ENCODE measurements at places on chromosomes 2 and 18.

DNA sequence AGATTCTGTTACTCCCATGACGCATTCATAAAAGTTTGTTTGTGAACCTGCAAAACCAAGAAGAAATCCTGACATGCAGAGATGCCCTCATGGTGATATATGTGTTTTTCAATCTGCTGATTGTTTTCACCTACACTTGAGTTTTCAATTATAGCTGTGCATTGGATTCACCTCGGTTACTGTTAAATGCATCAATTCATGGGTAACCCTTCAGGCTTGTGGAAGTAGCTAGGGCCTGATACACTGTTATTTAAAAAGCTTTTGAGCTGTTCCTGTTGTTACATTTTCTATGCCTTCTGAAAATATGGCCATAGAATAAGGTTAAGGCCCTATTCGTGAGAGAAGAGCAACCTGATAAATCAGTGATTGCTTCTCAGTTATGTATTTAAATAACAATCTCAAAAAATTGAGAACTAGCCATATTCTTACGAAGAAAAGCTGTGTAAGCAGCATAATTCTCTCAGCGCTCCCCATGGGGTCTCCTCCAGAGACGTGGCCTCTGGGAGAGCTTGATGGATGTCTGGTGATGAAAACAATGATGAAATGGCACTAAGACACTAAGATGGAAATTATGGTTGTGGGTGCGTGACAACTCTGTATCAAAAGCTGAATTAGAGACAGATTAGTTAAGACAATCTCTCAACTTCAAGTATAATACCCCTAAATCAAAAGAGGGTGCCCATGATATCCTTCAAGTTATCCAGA lies 60.5 kb downstream of the RIT2 start:
- DNase-seq = no peak

- no peak for DNase-seq
These were observed 28.4 kb downstream of the DNAJC10 start for GRCh38 chr2:182744490-182744889.

DNA sequence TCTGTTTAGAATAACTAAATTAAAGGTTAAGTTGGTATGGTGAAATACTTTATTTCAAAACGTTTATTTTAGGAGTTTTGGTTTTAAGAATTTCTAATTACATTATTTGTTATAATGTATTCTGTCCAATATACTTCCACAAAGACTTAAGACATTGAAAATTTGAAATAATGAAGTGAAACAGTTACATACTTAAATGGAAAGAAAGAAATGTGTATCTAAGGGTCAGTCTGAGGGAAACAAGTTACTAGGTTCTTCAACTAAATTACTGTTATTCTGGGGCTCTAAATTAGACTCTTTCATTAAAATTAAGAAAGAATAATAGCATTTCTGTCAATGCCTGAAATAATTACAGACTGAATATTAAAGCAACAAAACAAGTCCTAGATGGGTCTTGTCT lies 7.7 kb downstream of the HTR2B start:
- DNase-seq = no peak

- no peak for DNase-seq
These were observed 54.8 kb downstream of the GBX2 start for GRCh38 chr2:236113425-236113824.

- no peak for DNase-seq
These were observed 5.9 kb downstream of the SLC30A3 start for GRCh38 chr2:27256855-27257454.

- no peak for DNase-seq
These were observed 366.9 kb downstream of the NYAP2 start for GRCh38 chr2:225766431-225766830.

DNA sequence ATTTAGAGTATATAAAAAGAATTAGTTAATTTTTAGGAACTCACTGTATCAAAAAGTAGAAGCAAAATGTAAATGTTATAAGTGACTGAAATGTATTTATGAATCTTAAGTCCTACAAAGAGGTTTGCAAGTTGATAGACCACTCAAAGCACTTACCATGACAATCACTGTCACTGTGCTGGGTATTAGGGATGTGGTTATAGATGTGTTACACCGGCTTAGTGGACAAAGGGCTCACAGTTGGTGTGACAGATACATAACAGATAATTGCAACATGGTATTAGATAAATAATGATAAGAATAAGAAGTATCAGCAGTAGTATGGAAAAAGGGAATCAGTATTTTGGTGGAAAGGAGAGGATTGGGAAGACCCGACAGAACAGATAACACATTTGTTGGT lies 21.6 kb downstream of the AGFG1 start:
- no peak for DNase-seq

GRCh38 chr2:191802180-191802579 lies 44.7 kb downstream of the CAVIN2 start:
- DNase-seq = no peak

GRCh38 chr2:144140891-144141290 lies 379.0 kb downstream of the ZEB2 start:
- DNase-seq = no peak

GRCh38 chr18:79604205-79604912 lies 75.2 kb upstream of the CTDP1 start:
- DNase-seq = no peak

GRCh38 chr18:47422524-47422923 lies 171.1 kb upstream of the SKOR2 start:
- no peak for DNase-seq

DNA sequence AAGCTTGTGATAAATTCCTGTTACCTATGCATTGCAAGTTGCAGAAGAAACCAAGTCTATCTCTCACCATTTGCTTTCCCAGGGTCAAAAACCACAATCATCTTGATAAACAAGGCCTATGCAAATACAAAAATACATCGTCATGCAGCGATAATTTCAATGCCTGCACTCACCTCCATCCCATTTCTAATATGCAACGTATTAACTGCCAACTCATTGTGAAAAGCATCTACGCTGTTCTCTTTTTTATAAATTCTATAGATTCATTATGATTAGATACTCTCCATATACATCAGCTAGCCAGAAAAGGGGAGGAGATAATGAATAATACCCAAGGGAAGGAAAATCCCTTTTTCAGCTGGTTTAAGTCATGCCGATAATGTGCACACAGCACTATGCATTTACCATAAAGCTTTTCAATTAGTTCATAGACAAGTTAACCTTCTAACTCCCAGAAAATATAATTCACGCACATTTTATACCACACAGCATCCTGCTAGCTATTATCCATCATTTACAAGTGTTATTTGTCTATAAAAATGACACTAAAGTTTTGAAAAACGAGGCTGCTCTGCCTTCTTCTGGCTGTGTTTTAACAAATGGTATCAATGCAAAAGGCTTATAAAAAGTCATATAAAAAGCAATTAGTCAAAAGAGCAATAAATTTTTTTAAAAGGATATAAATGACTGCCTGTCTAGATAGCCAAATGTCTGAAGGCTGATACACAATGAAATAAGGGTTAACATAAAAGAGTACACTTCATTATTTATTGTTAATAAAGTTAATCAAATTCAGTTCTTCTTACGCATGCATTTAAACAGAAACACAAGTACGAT lies 77.6 kb downstream of the AFF3 start:
- DNase-seq = no peak

DNA sequence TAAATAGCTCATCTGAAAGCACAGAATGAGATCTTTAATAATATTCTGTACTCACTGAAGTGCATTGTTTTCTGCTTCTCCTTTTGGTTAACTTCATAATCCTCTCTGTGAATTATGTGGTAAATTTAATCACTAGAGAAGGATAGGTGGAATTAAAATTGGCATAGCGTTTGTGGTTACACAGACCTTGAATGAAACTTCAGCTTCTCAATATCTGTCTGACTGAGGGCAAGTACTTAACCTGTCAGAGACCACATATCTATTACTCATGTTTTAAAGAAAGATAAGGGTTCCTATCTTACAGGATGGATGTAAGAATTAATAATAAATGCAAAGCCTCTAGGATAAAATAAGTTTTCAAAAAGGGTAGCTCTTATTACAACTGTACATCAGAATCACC lies 861.8 kb downstream of the TRIB2 start:
- DNase-seq = no peak

Data from skeletal muscle cell (primary cell).